ENCODE measurements at places on chromosomes 16 and 17. TPM values are rescaled to one million over a fixed set of nuclear protein-coding genes. Genes with fewer than 3 reads are reported as not detected.

GRIN2C gene
- not detected for total RNA-seq

PRAC1 gene
- not detected for total RNA-seq

KDM8 gene
- 5.0 TPM for total RNA-seq

KRTAP4-1 gene
- 4.2 TPM for total RNA-seq

ELMO3 gene
- 77.6 TPM for total RNA-seq

NACA2 gene
- not detected for total RNA-seq

PLD6 gene
- total RNA-seq: 9.1 TPM

PLEKHH3 gene
- 38.7 TPM for total RNA-seq

ENDOV gene
- 17.1 TPM for total RNA-seq

KAT8 gene
- 62.3 TPM for total RNA-seq

CES5A gene
- total RNA-seq: not detected

OSGIN1 gene
- 1.7 TPM for total RNA-seq

PIGL gene
- 59.5 TPM for total RNA-seq

UBE2O gene
- 33.8 TPM for total RNA-seq

NPIPB13 gene
- 4.7 TPM for total RNA-seq

PRKCB gene
- 7.7 TPM for total RNA-seq

SLC5A11 gene
- total RNA-seq: 0.55 TPM
